ENCODE measurements at places on chromosomes 1 and 21. TPM values are rescaled to one million over a fixed set of nuclear protein-coding genes. Genes with fewer than 3 reads are reported as not detected.

DNA sequence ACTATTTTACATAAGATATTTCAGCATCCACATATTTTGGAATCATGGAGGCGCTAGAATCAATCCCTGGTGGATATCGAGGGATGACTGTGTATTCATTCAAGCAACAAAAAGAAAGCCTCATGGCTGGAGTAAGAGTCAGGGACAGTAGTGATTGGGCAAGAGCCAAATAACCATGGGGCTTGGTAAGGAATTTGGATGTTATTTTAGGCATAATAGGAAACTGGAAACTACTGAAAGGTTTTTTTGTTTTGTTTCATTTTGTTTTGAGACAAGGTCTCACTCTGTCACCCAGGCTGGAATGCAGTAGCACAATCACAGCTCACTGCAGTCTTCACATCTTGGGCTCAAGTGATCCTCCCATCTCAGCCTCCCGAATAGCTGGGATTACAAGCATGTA lies 33.8 kb upstream of the EYA3 start:
- peak; percentile 40 for DNase-seq

- peak; percentile 97 for DNase-seq
Measured at GRCh38 chr1:223700942-223701637, 11.2 kb upstream of the CAPN2 start.

DNA sequence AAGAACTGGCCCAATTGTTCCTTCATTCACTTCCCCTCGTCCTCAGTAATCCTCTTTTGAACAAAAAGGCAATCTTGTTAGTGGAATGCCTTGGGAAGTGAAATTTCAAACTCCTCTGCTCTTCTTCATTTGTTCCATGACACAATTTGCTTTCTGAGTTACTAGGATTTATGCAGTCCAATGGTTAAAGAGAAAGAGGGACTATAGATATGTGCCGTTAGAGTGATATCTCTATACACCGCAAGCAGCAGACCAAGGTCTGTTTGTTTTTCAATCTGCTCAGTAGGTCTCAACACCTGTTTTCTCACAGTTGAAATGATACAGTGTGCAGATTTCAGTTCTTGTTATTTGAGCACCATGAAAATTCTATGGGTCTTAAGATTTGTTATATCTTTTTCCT lies 244.0 kb downstream of the DNM3 start:
- no peak for DNase-seq

GRCh38 chr1:246320286-246320685 lies 186.8 kb downstream of the SMYD3 start:
- DNase-seq: no peak

- DNase-seq: no peak
Measured at GRCh38 chr1:2163205-2163604, 31.4 kb downstream of the FAAP20 start.

The PPCS gene
- total RNA-seq: 58.8 TPM

The MNDA gene
- not detected for total RNA-seq

All from fibroblast of the aortic adventitia (primary cell).